ENCODE measurements at places on chromosomes 12 and 14.

- DNase-seq: no peak
These were observed 201.0 kb downstream of the SSPN start for GRCh38 chr12:26396402-26396801.

DNA sequence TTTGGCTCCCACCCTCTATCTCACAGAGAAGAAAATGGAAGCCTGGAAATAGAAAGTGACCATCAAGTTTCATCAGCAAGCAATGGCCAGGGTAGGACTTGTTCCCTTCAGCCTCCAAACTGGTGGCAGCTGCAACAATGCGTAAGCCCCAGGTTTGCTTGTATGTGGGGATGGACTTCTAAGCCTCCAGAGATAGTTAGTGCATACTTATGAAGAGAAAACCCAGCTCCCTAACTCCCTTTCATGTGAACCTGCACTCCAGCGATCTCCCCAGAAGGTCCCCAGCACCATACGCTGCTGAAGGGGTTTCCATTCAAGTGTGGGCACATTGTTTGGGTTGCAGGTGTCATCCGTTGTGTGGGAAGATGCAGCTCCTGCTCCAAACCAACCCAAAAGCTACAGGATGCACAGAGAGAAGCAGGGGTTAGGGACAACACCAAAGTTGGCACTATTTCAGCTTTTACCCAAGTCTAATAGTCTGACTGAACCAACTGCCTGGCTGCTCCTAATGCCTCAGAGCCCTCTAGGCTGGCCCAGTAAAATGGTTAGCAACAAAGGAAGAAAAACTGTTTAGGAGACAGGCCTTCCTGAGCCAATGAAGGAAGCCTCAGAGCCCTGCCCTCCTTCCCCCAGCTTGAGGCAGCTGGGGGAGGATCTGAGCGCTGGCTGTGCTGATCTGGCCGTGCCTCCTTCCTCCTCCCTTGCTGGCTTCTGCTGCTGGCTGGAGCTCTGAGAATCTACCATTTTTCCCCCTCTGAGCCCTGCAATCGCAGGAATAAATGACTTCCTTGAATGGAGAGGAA, 12.3 kb downstream of the ZFP36L1 start:
- no peak for DNase-seq

- no peak for DNase-seq
These were observed 52.6 kb upstream of the FBRSL1 start for GRCh38 chr12:132437252-132437932.

DNA sequence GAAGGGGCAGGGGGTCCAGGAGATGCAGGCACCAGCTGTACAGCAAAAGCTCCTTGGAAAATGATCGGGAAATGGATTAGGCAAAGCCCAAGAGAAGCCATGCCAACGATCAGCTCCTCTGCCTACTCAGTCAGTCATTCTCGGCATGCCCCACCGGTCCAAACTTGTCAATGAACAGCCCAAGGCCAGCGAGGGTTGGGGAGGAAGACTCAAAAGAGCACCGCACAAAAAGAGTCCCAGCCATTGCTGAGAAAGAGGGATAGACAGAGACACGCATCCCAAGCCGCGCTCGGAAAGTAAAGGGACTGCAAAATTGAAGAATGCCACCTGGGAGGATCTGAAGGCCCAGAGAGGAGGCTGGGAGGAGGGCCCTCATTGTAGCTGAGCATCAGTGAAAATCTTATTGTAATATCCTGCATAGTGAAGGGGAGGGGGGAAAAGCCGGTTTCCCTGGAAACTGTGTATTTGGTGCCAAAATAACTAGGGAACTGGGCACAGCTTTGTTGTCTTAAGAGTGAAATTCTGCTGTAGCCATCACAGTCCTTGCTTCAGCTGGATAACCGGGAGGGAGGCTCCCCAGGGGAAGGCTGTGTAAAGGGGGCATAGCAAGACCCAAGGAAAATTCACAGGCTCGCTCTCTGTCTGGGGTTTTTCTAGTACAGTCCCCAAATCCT, 4.7 kb downstream of the KDM2B start:
- DNase-seq: no peak

GRCh38 chr14:64844272-64844671, 35.4 kb downstream of the SPTB start:
- DNase-seq: no peak

- no peak for DNase-seq
These were observed 172.9 kb downstream of the RBM19 start for GRCh38 chr12:113793250-113793649.

GRCh38 chr12:96029826-96030225, 5.6 kb downstream of the LTA4H start:
- no peak for DNase-seq

DNA sequence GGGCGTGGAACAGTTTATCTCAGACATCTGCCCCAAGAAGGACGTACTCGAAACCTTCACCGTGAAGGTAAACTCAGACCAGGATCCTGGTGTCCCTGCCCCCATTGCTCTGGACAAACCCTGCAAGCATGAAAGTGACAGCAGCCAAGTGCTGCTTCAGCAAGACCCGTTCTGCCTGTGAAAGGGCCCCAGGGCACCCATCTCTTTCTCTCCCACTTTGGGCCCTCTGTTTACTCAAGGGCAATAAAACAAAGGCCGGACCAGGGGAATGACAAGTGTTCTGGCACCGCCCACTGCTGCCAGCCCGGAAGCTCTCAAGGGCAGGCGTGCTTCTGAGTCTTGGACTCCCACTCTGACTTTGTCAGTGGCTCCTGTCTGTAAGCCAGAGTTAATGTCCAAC, 35.3 kb downstream of the CD9 start:
- DNase-seq: no peak

DNA sequence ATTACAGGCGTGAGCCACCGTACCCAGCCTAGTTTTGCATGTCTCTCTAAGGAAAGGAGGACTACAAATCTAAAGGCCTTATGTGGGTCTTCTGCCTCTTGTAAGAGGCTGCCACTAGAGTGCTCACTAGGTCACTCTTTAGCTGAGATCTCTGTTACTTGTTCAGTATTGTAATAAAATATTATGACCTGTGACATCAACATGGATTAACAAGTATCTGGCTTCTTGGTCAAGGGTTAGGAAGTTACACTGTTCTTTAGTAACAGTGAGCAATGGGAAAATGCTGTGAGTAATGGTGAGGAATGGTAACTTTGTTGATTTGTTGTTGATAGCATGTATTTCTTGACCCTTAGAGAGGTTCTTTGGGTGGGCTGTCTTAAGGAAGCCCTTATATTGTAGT, 50.5 kb downstream of the ERC1 start:
- no peak for DNase-seq

- no peak for DNase-seq
These were observed 11.5 kb upstream of the KRT80 start for GRCh38 chr12:52203079-52203921.

DNA sequence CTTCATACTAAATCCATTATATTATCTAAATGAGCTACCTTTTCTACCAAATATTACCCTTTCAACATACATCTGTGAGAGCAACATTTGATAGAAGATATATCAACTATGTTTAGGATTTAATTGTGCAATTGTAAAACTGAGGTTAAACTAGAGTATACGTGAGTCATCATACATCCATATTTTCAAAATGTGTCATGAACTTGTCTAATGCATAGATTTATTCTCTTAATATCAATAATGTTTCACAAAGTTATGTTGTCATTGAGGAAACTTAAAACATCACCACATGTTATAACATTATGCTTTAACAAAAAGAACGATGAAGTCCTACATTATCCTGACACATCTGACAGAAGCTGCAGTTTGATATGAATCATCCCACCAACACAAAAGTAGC, 645.5 kb upstream of the NOVA1 start:
- no peak for DNase-seq

DNA sequence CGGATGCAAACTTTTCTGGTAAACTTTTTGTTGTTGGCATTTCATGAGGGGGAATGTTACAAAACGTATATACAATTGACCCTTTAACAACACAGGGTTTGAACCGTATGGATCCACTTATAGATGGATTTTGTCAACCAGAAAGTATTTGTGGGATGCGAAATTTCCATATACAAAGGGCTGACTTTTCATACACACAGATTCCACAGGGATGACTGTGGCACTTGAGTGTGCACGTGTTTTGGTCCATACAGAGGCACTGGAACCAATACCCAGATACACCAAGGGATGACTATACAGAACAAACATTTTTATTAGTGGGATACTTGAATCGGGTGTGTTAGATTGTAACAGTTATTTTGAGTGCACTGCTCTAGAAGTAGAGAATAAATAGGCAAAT, 29.8 kb upstream of the CCT2 start:
- no peak for DNase-seq

DNA sequence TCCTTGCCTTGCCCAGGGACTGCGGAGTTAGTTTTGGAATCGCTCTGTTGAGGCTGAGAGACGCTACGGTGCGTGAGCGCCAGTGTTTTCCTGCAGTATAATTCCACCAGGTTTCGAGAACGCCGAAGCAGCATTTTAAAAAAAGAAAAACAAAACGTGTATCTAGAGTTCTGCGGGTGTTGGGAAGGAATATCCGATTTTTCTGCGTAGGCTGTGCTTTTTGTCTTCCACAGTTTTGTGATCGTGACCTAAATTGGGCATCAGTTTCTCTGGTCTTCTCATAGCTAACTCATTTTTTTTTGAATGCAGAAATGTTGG, 778 bp downstream of the DNM1L start:
- no peak for DNase-seq

DNA sequence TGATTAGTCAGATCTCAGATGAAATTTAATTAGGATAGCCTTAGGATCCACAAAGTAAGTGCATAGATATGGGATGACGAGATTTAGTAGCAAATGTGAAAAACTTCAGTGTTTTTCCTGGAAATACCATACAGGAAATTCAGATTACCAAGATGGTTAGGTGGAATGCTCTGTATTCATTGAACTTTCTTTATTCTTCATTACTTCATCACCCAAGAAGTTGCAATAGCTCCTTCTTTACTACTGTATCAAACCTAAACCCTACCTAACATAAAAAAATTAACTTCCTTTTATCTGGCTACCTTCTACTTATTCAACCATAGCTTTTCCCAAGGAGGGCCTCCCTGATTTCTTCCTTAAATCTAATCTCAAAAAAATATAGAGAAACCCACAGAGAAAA, 100.4 kb downstream of the TTC6 start:
- DNase-seq: no peak

DNA sequence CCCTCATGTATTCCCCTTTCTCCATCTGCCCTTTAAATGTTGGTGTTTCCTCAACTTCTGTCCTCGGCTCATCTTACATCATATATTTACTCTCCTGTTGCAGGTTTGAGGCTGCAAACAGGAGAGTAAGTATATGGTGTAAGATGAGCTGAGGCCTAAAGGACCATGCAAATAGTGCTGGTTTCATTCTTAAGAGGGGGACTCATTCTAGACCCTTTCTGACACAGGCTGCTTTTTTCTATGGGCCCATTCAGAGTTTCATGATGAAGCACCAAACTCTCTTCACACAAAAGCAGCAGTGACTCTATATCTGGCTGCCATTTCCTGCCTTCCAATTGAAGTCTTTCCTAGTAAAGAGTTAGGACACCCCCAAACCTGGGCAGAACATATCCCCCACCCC, 218.5 kb downstream of the PHLDA1 start:
- DNase-seq: no peak

DNA sequence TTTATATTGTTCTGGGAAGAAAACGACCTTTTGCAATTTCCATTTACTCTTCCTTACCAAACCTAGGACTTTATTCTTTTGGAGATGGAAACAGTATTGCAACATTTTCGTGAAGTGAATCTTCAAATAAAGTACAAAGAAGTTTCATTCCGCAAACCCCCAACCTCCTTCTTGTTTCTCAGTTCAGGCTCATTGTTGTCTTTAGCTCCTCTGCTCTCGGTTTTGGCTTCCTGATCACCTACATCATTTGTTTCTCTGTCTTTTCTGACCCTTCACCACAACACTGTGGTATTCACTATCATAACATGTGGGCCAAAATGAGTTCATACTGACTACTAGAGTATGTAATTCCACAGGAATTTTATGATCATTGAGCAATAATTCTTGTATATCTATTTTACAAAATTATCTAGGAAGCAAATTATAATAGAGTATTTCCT, 266.8 kb downstream of the ADAMTS20 start:
- DNase-seq: no peak

DNA sequence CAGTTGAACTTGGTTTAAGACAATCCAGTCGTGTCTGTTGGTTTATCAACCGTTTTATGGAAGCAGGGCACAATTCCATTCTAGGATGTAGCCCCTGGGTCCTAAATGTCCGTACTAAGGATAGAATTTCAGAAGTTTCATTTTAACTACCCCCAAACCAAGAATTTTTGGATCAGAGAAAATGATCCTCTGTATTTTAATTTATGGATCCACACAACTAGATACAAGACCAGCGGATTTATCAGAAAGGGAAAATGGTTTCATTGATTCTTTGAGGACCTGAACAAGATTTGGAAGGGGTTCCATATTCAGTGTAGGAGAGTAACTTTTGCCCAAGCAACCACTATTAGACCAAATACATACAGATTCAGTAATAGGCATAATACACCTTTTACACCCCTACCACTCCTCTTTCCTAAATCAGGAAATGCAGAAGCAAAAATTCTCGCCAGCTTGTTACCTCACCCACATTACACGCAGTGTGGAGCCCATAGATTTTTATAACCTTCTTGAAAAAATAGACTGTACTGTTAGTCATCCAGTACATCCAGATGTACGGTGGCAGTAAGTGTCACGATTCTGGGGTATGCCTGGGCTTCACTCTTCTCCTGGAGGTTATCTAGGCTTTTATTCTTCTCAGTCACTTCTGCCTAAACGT, 1.4 kb upstream of the FBXL14 start:
- no peak for DNase-seq

GRCh38 chr12:95326445-95326844, 108.8 kb downstream of the VEZT start:
- no peak for DNase-seq

- DNase-seq: no peak
These were observed 71.7 kb downstream of the FAR2 start for GRCh38 chr12:29220632-29221336.

GRCh38 chr14:35281341-35281740, 10.8 kb upstream of the PSMA6 start:
- no peak for DNase-seq

DNA sequence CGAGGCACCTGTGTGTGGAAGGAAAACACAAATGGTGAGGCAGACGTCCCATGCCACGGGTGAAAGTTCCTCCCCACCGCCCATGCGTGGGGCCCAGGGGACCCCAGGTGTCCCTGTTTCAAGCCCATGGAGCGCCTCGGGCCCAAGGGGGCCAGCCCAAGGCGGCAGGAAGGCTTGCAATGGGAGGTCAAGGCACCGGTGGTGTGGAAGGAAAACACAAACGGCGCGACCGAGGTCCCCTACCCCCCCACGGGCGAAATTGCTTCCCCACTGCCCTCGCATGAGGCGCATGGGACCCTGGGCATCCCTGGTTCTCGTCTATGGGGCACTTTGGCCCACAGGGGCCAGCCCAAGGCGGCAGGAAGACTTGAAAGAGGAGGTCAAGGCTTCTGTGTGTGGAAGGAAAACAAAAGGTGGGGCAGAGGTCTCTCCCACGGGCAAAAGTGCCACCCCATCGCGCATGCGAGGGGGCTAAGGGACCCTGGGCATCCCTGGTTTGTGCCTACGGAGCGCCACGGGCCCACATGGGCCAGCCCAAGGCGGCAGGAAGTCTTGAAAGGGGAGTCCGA, 379.4 kb downstream of the ALG10 start:
- DNase-seq: no peak
